ENCODE measurements at places on chromosomes 2 and 18.

GRCh38 chr2:134453973-134454372, 200.1 kb downstream of the MGAT5 start:
- DNase-seq, result no peak

- no peak for DNase-seq
Observed at GRCh38 chr2:195651046-195651445, 6.0 kb upstream of the SLC39A10 start.

DNA sequence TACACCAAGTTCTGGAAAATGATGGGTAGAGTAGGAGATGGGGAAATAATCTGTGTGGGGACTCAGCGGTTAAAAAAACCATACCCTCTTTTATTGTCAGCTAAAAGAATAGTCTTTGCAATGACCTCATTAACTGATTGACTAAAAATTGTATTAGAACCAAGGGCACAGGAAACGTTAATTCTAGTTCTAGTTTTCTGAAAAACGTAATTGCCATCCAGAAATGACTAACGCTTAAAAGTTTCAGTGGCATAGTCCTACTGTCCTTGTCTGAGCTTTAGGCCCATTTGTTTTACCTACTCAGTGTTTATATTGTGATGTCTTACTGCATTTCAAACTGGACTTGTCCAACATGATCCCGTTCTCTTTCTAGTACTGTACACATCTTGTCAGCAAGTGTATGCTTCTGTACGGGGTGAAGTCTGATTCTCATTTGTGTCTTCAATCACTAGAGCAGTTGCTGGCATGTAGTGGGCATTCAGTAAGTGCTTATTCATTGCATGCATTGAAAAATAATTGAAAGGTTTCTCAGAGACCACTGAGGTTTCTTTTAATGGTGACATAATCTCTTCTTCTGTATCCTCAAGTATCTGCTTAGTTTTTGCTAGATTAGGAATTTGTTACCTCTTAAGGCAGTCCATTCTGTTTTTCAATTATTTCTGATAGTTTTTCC, 81.5 kb downstream of the ZNF407 start:
- DNase-seq, result no peak

GRCh38 chr2:217103752-217104545, 244.1 kb upstream of the TNP1 start:
- DNase-seq, result no peak

GRCh38 chr2:218880859-218881594, 375 bp downstream of the WNT10A start:
- DNase-seq, result no peak

All from type B pancreatic cell (in vitro differentiated cells).